ENCODE measurements at places on chromosomes 13 and 19. TPM values are rescaled to one million over a fixed set of nuclear protein-coding genes. Genes with fewer than 3 reads are reported as not detected.
A peak's percentile ranks its signal among the peaks of the same experiment; 100 is the strongest.

Gene ZNF534
- total RNA-seq: 0.18 TPM

Gene KLC3
- total RNA-seq: 1.4 TPM

- H3K27me3 ChIP-seq: peaks cover 5% of the 10 kb centered on the region
- no peaks in the 10 kb centered on the region for H3K4me1 ChIP-seq
- no peaks in the 10 kb centered on the region for H3K36me3 ChIP-seq
- H3K4me3 ChIP-seq: no peak overlapping the region
Observed at GRCh38 chr19:30116984-30117555, 175.0 kb downstream of the URI1 start.

DNA sequence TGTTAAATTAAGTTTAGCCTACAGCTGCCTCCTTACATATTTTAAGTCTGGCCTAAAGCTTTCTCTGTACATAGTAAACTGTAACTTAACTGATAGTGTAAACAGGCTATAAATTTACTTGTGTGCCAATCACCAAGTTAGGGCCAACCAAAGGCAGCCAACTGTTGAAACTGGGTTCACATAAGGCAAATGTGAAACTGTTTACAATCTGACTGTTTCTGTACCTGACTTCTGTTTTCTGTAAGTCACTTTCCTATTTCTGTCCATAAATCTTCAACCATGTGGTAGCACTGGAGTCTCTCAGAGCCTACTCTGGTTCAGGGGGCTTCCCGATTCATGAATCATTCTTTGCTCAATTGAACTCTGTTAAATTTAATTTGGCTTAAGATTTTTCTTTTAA, 103.1 kb downstream of the RAP2A start:
- no peak overlapping the region for H3K4me3 ChIP-seq
- no peak for DNase-seq
- H3K36me3 ChIP-seq: no peaks in the 10 kb centered on the region
- H3K27ac ChIP-seq: no peak overlapping the region
- no peaks in the 10 kb centered on the region for H3K4me1 ChIP-seq

DNA sequence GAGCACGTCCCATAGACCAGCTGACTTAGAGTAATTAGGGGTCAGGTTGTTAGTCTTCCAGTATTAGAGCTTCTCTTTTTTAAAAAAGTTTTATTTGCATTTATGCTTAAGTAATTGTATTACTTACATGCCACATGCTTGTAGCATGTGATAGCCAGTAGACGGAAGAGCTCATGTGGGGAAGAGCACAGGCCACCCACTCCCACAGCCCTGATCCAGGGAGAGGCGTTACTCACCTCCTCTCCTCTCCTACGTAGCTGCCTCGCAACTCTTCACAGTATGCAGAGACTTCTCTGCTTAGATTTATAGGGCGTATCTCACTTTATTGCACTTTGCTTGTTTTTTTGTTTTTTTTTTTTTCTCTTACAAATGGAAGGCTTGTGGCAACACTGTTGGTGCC, 95.3 kb upstream of the TEX29 start:
- H3K4me3 ChIP-seq: no peak overlapping the region
- H3K4me1 ChIP-seq: peaks cover 19% of the 10 kb centered on the region
- H3K36me3 ChIP-seq: peaks cover 19% of the 10 kb centered on the region

DNA sequence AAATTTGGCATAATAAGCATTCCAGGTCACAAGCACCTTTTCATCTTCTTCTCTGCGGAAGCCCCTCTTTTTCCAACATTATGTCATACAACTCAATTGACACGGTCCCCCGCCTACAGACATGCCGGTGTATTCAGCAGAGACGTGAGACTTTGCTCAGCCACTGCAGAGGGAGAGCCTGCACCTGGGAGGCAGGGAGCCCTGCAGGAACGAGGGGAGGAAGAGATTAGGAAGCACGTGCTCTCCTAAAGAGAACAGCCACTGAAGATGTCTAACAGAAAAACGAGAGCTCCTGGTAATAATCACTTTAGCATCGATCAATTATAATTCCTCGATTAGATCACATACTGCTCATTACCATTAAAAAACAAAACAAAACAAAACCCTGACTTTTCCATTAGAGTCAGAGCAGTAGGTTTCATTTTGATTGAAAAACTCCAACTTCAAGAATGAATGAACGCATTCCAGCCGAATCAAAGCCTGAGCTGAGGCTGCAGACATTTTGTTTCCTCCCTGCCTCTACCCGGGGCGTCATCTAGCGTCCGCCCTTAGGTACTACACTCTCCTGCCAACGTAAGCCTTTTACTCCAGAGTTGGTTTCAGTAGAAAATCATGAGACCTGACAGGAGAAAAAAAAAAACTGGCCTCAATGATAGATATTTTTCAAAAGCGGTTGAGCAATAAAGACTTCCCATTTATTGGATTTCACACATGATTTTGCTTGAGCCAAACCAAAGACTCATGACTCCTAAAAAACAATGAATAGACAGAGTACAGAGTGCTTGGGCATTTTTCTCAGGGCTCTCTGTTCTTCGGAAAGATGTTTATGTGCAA, 194.5 kb downstream of the KATNAL1 start:
- no peaks in the 10 kb centered on the region for H3K27me3 ChIP-seq
- peak overlapping the region; percentile 1 for H3K4me3 ChIP-seq
- peak; percentile 79 for DNase-seq
- peak overlapping the region; percentile 76 for H3K27ac ChIP-seq
- no peaks in the 10 kb centered on the region for H3K36me3 ChIP-seq

Data from lower lobe of right lung (tissue), 2 donors.